ENCODE measurements at places on chromosomes 12 and 14. TPM values are rescaled to one million over a fixed set of nuclear protein-coding genes. Genes with fewer than 3 reads are reported as not detected.

GRCh38 chr12:27400856-27401354 is 45.6 kb upstream of the SMCO2 start:
- DNase-seq: no peak

RERG gene
- 9.7 TPM for total RNA-seq

- no peak for DNase-seq
Observed at GRCh38 chr12:66629138-66629870, 49.6 kb downstream of the GRIP1 start.

DNA sequence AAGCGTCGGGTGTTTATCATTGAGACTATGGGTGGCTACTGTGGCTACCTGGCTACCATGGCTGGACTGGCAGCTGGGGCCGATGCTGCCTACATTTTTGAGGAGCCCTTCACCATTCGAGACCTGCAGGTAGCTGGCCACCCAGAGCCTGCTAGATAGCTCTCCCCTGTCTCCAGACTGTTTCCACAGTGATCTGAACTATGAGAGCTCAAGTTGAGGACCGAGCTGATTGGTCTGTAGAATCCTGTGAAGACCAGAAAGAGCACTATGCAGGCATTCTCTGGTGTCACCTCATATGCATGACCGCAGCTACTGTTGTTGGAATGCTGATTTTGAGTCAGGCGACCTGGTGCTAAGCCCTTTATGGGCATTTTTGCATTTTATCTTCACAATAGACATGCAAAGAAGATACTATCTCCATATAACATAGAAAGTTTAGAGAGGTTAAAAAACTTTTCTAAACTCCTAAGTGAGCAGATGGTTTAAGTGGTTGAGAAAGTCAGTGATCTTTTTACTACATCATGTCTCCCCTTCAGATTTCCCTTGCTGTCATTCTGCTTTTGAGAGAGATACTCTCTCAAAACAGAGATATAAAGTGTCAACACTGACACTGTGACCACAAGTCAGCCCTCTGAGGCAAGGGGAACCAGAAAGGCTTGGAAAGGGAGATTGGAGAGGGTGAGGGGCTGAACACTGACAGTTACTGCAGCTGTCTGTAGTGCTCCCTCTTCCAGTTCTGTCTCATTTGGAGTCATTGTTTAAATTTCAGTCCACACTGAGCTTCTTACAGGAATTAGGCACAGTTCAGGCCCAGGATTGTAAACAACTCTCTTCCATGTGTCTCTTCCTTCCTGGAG is 14.3 kb downstream of the ASB8 start:
- DNase-seq: no peak

ALDH2 gene
- total RNA-seq: 241 TPM

- no peak for DNase-seq
Observed at GRCh38 chr12:62839869-62840660, 94.9 kb downstream of the PPM1H start.

SLC38A6 gene
- 37.7 TPM for total RNA-seq

GRCh38 chr14:21476523-21476924 is 235 bp downstream of the RAB2B start:
- peak; percentile 97 for DNase-seq

DNA sequence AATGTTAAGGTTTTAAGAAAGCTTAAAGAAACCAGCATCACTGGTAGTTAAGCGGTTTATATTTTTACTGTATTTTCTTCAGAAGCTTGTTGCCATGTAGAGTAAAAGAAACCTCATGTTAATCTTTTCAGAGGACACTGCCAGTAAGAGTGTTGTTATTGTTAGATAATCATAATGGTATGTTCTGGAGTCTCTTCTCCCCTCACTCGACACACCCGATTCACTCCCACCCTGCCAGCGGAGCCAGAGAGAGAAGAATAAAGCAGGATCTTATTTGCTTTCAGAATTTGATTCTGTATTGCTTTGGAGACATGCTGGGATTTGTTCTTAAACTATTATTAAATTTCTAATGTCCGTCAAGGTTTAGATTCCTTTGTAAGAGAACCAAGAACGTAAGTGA is 113.7 kb downstream of the SAMD4A start:
- no peak for DNase-seq

DNA sequence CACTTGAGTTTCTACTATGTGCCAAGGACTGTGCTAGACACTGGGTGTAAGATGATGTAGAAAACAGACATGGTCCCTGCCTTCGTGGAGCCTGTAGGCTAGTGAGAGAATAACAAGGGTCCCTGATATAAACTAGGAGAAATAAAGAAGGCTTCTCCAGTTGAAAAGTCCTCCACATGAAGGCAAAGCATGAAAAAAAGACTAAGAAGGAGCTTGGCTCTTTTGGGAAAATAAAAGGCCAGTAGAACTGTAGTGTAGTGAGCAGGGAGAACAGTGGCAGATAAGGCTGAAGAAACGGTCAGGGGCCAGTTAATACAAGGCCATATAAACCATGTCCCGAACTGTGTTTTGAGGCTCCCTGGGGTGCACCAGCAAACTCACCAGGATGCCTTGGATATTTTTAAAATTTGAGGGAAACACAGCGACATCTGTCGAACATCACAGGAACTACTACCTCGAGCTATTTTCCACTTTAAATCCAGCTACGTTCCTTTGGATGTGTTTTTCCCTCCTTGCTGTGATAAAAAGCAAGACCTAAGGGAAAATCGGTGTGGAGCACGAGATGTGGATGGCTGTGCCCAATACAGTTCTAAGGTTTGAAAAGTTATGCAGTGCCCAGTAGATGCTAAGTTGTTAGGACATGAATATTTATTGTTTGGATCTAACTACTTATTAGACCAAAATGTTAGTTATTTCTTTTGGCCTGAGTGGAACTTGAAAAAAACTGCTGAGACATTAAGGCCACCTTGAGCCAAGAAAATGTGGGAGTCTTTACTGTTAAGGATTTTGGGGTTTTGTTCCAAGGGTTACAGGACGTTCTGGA is 8.5 kb upstream of the CFL2 start:
- no peak for DNase-seq

DNA sequence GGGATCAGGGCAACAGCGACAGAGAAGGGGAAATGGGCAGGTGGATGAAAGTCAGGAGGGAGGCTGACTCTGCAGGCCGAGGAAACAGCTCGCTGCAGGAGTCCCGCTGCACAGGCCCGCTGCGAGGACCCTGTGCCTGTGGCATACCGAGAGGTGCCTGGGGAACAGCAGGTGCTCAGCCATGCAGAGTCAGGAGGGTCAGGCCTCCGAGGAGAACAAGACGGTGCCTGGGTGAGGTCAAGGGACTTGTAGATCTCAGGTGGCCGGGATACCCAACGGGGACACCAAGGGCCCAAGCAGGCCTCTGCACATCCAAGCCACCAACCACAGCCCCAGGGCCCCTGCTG is 67.5 kb downstream of the NCOR2 start:
- no peak for DNase-seq

DNA sequence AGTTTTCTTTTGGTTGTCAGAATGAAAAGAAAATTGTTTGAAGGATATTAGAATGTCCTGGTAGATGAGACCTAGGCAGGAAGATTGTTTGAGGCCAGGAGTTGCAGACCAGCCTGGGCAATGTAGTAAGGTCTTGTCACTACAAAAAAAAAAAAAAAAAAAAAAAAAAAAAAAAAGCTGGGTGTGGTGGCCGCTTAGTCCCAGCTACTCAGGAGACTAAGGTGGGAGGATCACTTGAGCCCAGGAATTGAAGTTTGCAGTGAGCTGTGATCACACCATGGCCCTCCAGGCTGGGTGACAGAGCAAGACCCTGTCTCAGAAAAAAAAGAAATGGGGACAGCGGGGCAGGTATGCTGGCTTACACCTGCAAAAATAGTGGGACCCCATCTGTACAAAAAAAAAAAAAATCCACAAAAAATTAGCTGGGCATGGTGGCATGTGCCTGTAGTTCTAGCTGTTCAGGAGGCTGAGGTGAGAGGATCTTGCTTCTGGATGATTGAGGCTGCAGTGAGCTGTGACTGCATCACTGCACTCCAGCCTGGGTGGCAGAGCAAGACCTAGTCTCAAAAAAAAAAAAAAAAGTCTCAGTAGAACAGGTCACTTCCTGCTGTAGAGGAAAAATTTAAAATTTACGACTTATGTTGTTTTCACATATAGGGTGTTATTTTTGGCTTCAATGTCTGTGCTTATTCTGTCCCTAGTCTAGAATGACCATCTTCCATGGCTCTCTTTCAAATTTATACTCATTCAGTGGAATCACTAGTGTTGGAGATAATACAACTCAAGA is 70.7 kb downstream of the PPHLN1 start:
- no peak for DNase-seq

RTL1 gene
- total RNA-seq: not detected

GALNT4 gene
- total RNA-seq: 3.1 TPM

DPY19L2 gene
- total RNA-seq: 3.3 TPM

NAV3 gene
- total RNA-seq: 24.1 TPM

GRCh38 chr12:40325349-40325960 is 100.7 kb downstream of the LRRK2 start:
- no peak for DNase-seq

DNA sequence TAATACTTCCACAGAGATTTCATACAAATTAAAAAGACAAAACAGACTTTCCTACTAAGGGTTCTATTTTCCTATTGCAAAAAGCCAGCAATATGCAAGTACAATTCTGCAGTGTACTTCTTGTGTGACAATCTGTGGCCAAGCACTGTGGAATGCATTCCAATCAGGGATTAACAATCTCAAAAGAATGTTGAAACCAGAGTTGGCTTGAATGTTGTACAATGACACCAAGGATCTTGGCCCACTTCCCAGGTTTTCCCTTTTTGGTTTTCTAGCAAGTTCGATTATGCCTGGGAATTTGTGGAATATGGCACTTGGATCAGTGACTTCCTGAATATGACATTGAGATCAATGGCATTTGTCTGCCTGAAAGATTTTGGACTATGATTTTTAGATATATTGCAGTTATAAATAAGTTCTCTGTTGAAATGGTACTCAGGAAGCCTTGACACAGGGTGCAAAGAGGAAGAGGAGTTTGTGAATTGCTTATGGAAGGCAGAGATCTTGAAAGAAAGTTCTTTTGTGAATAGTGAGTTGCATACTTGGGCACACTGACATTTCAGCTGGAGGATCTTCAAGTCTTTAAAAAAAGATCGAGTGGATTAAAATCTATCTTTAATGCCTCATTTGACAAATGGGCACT is 81.4 kb upstream of the FERMT2 start:
- DNase-seq: no peak

GRCh38 chr12:91349476-91349875 is 166.9 kb upstream of the DCN start:
- no peak for DNase-seq

- no peak for DNase-seq
Observed at GRCh38 chr12:15982071-15982470, 70.9 kb downstream of the DERA start.

DNA sequence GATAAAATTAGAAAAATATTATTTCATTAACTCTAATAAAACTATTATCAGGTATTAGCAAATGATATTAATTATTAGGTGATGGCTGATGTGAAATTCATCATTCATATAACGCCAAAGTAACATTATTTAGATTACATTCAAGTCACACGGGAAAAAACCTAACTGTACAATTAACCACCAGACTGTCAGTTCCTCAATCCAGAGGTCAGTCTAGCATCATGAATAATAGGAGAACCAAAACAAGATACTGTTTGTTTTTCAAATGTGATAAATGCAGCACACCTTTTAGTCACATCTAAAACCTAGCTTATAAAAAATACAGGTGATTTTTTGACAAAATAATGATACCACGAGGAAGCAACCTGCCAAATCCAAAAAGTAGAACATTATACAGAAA is 19.6 kb downstream of the SENP1 start:
- no peak for DNase-seq

- no peak for DNase-seq
Observed at GRCh38 chr14:74984236-74985027, 18.3 kb upstream of the EIF2B2 start.

DNA sequence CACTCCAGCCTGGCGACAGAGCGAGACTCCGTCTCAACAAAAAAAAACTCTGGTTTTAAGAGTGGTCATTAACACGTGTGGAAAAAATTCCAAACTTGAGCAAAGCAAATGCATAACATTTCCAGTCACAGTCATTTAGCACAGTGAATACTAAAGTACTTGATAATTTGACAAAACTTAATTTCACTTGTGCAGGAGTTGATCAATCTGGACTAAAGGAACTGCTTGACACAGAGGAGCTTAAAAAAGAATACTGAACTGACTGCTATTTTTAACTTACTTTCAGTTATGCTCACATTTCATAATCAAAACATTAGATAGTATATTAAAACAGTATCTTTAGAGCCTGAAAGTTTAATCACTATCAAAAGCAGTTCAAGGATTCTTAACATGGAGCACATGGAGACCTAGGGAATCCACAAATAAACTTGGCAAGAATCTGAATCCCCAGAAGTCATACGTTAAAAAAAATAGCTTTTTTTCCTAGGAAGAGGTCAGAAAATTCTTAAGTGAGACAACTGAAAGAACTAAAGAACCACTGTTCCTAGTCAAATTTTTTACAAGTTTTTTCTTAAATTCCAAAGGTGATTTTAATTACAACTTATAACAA is 7.4 kb downstream of the UBE2N start:
- no peak for DNase-seq

- no peak for DNase-seq
Observed at GRCh38 chr12:78580296-78580695, 284.3 kb upstream of the SYT1 start.

PLEKHG7 gene
- 2.0 TPM for total RNA-seq

DNA sequence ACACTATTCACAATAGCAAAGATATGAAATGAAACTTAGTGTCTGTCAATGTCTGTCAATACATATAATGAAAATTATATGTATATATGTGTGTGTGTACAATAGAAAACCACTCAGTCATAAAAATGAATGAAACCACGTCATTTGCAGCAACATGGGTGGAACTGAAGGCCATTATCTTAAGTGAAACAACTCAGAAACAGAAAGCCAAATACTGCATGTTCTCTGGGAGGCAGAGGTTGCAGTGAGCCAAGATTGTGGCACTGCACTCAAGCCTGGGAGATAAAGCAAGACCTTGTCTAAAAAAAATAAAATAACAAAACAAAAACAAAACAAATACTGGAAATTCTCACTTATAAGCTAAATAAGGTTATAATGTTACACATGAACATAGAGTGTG is 16.7 kb upstream of the E2F7 start:
- DNase-seq: no peak

GRCh38 chr12:53476769-53477209 is 22.5 kb downstream of the MAP3K12 start:
- no peak for DNase-seq

DNA sequence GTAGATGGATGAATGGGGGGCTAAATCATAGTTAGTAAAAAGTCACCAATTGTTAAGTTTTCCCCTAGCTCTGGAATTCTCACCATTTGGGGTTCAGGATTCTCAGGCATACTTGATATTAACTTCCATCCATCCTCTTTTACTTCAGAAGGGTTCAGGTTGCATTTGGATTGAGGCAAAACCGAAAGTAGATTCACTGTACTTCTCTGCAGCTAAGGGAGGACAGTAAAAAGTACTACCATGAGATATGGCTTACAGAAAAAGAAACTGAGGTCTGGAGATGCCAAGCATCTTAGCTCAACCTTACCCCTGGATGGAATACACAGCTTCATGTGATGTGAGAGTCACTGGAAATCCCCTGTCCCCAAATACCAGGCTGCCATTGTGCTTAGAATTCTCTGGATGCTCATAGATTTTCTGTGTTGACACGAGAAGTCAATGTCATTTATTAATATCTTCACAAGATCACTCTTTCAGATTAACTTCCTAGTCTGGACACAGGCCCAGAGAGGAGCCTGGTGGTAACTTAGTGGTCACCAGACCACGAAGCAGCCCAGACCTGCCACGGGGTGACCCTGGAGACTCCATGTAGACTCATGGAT is 87.1 kb downstream of the SSPN start:
- no peak for DNase-seq

- no peak for DNase-seq
Observed at GRCh38 chr14:103634156-103634555, 5.1 kb downstream of the KLC1 start.
